A172 (cell line): ENCODE measurements at places on chromosomes 2 and 18. TPM values are rescaled to one million over a fixed set of nuclear protein-coding genes. Genes with fewer than 3 reads are reported as not detected.
A peak's percentile ranks its signal among the peaks of the same experiment; 100 is the strongest.

TNFAIP6 gene
- total RNA-seq = 0.21 and 2.0 TPM in 2 replicates

ATP6V1B1 gene
- total RNA-seq = 0.93 TPM in 1 of 2 replicates, not detected in the other

CELF4 gene
- not detected in 2 replicates for total RNA-seq

CACNB4 gene
- total RNA-seq = 1.8 and 2.2 TPM in 2 replicates

GREB1 gene
- total RNA-seq = 2.8 and 3.4 TPM in 2 replicates

DCAF17 gene
- 27.8 and 35.5 TPM in 2 replicates for total RNA-seq

PARD6G gene
- 4.8 and 8.8 TPM in 2 replicates for total RNA-seq

GRCh38 chr2:8677646-8678592 lies 3.9 kb upstream of the ID2 start:
- DNase-seq = peak; percentile 67

- DNase-seq = no peak
These were observed 149.8 kb downstream of the RTP5 start for GRCh38 chr2:242019344-242019743.

DNA sequence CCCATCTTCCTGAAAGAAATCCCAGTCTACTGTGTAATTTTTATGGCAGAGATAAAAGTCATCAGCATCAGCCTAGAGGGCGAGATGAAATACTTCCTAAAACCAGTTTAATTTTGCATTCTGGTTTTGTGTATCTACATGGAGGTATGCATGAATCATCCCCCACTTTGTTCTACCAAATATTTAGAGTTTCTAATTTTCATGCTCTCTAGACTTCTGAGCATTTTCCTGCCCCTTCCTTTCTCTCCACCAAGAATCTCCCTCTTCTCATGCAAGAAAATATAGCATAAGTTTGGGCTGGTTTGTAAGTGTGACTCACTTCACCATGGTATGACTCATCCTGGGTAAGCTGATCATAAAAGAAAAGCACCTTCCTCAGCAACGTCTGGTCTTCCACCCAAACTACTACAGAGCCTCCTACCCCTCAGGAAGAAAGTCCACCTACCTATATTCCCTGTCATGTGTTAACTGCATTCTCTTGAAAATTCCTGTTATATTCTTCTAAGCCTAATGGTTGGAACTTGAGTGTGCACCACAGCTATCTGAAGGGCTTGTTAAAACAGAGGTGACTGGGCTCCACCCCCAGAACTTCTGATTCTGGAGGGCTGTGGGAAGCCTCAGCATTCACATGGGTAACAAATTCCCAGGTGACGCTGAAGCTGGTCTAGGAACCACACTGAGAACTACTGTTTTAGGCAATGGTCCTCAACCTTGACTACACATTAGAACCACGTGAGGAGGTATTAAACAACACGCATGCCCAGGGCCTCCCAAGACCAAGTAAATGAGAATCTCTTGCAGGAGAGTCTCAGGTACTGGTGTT lies 37.4 kb upstream of the RAPGEF4 start:
- peak; percentile 89 for DNase-seq

DNA sequence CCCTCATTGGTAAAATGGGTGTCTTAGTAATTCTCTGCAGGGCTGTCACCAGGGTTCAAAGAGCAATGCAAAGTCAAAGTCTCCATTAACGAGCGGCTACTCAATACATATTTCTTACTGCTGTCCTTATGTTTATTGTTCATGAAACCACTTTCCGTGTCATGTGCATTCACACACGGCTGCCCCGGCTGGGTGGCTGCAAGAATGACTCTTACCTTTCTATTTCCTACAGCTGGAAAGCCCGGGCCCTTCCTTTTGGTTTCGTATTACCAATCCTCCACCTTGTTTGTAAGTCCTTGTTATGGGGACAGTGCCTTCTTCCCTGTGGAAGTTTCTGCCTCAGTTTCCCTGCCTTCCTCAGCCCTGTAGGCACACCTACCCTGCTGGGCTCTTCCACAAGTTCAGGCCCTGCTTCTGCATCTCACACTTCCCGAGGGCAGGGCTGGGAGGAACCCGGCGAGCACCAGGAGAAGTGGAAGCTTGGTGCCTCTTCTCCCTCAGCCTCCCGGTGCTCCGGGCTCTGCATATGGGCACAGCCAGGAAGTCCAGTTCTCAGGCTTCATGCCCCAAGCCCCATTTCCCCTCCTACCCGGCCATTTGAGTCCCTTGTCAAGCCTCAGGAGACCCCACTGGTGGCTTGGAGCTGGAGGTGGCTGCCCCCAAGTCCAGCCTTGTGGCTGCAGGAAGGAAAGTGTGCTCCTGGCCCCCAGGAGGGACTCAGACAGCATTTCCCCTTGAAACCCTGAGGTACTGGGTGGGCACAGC lies 18.7 kb upstream of the ACKR3 start:
- no peak for DNase-seq

- DNase-seq = no peak
These were observed 124.1 kb upstream of the NOSTRIN start for GRCh38 chr2:168678153-168678853.

GRCh38 chr2:230874876-230875275 lies 10.1 kb downstream of the ITM2C start:
- DNase-seq = no peak

DNA sequence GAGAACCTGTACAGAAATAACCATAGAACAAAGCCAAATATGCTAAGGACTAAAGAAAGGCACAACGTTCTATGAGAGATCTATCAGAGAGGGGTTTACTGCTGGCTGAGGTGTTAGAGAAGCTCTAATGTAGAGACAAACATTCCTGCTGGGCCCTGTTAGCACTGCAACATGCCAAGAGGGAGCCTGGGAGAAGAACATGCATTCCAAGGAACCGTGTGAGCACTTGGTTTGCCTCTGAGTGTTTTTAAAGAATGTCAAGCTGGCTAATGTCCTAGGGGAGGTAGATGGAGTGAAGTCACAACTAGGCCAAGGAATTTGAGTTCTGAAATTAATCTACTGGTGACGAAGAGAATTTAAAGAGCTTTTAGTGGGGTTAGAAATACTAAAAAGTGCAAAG lies 384.3 kb upstream of the LYPD1 start:
- no peak for DNase-seq

GRCh38 chr2:117888897-117889296 lies 74.4 kb downstream of the DDX18 start:
- DNase-seq = no peak

- no peak for DNase-seq
These were observed 549.9 kb upstream of the LRATD1 start for GRCh38 chr2:14082640-14083039.

GRCh38 chr2:30074023-30074422 lies 72.8 kb upstream of the YPEL5 start:
- no peak for DNase-seq

DNA sequence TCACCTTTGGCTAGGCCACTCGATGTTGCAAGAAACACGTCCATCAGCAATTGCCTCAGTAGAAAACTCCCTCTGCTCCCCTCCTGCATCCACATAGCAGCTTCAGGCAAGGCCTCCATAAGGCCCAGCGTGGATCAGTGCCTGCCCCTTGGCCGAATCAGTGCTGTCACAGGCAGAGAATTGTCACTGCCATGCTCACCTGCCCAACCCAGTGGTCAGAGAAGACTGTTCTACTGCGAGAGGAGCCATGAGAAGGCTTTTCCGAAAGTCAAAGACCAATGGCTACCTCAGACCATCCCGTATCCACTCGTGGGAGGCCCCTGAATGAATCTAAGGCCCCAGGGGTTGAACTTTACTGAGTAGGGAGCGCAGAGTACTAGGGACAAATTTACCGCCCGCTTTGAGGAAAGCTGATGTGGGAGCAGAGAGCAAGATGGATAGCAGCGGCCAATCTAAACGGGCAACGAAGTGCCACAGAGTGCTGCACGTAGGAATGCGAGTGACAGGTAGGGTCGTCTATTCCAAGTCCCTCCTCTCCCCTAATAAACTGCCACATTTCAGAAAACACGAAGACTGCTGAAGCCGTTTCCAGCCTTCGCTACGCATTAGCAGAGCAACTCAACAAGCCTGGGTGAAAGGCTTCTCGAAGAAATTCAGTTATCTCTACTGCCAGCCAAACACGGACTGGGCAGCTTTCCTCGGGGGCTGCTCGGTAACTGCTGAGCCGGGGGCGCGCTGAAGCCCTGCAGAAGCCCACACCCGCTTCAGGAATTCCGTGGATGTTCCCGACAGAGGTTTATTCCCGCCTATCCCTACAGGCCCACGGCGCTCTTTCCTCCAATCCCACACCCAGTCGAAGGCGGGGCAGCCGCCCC lies 968 bp upstream of the RALBP1 start:
- peak; percentile 78 for DNase-seq

DNA sequence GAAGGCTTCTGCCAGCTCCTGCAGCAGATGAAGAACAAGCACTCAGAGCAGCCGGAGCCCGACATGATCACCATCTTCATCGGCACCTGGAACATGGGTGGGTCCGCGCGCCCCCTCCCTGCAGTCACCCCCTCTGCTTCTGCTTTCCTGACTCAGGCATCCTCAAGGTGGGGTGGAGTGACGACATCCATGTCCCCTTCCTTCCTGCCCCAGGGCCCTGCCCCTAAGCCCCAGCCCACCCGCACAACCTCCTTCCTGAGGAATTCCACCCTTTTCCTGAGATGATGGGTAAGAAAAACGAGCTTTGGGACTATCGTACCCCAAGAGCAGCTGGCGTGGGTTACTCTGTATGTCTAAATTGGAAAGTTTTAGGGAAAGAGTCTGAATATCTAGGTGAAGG lies 89.7 kb upstream of the ATG16L1 start:
- DNase-seq = no peak

- DNase-seq = no peak
These were observed 70.6 kb upstream of the TMEM178A start for GRCh38 chr2:39595116-39595515.

DNA sequence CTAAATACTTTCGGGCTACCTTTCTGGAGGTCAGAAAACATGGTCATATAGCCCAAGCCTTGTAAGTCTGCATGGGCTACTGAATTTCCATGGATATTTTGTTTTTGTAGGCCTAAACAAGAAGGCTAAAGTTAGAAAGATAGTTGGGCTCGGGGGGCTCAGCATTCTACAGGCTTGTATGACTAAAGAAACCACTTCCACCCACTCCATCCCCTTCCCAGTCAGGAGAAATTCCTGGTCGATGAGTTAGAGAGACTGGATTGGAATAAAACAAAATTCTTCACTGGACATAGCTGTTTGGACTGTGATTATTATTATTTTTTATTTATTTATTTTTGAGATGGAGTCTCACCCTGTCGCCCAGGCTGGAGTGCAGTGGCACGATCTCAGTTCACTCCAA lies 539.4 kb upstream of the TNP1 start:
- peak; percentile 54 for DNase-seq

- no peak for DNase-seq
These were observed 256.5 kb downstream of the CD226 start for GRCh38 chr18:69691008-69691760.

GRCh38 chr2:220394433-220394832 lies 767.0 kb downstream of the SLC4A3 start:
- DNase-seq = peak; percentile 69

GRCh38 chr2:120869036-120869729 lies 133.5 kb downstream of the GLI2 start:
- no peak for DNase-seq

GRCh38 chr2:231241755-231242507 lies 43.5 kb downstream of the ARMC9 start:
- no peak for DNase-seq

DNA sequence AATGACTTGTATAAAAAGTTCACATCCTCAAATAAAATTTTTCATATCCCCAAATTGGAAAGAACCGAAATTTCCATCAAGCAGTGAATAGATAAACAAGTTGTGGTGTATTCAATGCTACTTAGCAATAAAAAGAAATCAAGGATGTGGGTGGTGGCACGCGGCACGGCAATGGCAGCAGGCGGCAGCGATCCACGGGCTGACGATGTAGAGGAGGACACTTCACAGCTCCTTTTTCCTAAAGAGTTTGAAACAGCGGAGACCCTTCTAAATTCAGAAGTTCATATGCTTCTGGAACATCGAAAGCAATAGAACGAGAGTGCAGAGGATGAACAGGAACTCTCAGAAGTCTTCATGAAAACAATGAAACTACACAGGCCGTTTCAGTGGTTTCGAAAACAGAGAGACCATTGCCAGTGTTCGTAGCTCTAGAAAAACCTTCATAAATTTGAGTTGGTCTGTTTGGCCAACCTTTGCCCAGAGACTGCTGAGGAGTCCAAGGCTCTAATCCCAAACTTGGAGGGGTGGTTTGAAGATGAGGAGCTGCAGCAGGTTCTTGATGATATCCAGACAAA lies 9.8 kb upstream of the IL36A start:
- no peak for DNase-seq
